ENCODE measurements at places on chromosomes 4 and X.

DNA sequence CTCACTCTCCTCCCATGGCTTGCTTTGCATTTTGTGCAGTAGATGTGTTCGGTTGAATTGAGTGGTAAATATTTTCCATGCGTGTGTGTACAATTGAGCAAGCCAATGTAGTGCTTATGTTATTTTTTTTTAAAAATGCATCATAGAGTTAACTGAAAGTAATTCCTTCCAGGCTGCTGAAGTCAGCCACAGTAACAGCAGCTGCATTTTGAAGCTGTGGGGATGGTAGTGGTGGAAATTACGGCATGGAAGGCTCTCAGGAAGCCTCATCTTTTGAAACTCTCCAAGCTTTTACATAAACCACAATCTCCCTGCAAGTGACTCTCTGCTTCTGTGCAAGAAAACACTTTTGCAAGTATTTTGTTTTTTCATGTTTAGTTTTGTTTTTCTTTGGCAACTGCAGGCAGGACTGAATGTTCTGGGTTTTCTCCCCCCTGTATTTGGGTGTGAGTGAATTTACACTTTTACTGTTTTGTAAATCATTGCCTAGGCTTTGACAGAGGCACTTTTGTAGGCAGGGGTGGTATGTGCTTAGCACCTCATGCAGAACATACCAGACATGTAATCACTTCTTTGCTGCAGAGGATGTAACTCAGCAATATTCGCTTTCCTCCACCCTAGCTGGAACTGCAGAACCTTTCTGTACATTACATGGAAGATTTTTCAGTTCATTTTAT is 56.2 kb downstream of the LRRC66 start:
- no peak for DNase-seq

- no peak for DNase-seq
Measured at GRCh38 chr4:40446839-40447238, 111.7 kb downstream of the CHRNA9 start.

GRCh38 chrX:121851033-121851432 is 803.6 kb downstream of the GLUD2 start:
- DNase-seq, result no peak

GRCh38 chr4:177108708-177109107 is 201.0 kb upstream of the NEIL3 start:
- DNase-seq, result no peak

DNA sequence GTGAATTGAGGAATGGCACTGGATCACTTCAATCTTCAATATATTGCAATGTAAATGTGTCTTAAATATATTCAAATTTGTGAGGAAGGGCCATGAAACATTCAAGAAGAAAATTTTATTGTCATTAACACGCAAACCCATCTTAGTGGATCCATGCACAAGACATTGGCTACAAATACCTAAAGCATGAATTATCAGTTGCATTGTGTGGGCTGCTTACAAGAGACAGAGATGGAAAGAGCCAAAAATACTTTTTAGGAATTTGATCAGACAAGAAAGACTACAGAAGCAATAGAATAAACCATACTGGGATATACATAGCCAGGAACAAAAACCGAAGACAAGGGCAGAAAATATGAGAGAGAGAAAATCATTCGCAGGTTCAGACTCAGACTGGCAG is 616.2 kb upstream of the GRIA3 start:
- no peak for DNase-seq

- no peak for DNase-seq
Measured at GRCh38 chrX:118058924-118059323, 57.7 kb downstream of the KLHL13 start.

GRCh38 chrX:69387567-69388487 is 116.3 kb upstream of the NALF2 start:
- peak; percentile 6 for DNase-seq

- peak; percentile 47 for DNase-seq
Measured at GRCh38 chrX:137031517-137032340, 2.1 kb downstream of the GPR101 start.

DNA sequence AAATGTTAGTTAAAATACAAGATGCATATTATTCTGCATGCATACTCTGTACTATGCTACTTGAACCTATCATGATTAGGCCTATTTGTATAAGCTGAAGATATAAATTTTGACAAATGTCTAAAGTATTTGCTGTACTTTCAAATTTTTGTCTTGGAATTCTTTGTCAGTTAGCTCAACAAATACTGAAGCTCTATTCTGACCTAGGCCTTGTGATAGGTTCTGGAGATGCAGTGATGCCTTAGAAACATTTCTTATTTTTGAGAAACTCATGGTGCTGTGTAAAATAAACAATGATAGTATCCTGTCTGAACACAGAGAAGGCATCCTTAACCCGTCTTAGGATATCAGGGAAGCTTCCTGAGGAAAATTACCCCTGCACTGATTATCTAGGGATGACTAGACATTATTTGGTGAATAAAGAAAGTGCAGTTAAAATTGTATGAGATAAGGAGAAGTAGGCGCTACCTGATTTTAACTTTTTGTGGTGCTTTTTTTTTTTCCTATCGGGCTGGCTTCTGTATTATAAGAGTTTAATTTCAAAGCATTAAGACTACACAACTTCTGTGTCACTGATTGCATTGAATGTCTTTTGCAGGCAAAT is 43.4 kb downstream of the MOB1B start:
- no peak for DNase-seq

DNA sequence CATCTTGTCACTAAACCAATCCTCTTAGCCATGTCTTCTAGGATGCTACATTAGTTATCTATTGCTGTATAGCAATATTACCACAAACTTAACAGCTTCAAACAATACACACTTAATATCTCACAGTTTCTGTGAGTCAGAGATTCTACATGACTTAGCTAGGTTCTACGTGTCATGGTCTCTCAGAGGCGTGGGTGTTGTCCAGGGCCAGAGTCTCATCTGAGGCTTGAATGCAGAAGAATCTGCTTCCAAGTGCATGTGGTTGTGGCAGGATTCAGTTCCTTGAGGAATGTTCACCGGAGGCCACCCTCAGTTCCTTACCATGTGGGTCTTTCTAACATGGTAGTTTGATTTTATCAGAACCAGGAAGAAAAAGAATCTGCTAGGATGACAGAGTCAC is 26.4 kb downstream of the PPP1R2C start:
- DNase-seq, result no peak

DNA sequence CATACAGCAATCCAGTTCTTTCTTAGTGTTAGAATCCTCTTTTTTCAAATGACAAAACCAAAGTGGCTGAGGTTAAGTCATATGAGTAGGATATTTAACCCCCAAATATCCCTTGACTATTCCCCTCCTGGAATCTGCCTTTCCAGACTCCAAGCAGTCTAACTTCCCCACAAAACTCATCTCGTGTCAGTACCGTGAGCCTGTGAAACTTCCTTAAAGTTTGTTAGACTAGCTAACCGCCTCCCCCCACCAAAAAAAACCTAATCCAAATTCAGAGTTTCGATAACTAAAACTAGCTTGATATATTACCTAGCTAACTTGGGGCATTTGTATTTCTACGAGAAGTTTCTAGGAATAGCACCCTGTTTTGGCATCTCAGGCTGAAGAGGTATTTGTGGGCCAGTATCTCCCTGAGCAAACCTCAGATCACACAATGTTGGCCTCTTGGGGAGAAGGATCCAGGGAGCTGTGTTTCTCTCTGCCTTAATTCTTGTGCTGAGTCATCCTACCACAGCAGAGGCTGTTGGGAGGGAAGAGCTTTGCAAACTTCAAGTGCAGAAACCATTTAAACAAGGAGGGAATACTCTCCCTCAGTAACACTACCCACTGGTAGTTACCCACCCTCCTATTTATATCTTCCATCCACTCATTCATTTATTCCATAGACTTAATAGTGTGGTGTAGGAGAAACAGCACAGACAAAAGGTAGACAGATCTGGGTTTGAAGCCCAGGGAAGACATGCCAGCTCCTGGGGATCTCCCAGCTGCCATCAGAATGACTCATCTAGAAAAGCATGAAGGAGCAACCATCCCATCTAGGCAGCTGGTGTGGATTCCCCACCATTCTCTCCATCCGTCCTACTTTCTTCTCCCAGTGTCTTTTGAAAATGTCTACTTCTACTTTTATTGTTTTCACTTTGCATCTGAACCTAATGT is 39.3 kb upstream of the TXK start:
- no peak for DNase-seq

DNA sequence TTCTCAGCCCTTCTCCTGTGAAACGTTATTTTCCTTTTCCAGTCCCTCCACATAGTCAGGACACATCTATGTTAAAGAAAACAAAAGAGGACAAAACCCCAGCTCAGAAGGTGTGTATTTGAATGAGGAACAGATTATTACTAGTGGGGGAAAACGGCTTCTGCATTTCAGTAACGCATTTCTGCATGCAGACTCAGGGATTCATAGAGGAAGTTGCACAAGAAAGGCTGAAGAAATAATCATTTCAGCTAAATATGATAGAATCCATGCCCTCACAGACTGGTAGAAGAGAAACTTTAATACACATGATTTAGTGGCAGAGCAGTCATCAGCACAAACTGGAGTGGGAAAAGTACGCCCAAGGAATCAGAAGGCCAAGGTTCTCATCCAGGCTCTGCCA is 270.8 kb upstream of the FGF13 start:
- DNase-seq, result no peak

DNA sequence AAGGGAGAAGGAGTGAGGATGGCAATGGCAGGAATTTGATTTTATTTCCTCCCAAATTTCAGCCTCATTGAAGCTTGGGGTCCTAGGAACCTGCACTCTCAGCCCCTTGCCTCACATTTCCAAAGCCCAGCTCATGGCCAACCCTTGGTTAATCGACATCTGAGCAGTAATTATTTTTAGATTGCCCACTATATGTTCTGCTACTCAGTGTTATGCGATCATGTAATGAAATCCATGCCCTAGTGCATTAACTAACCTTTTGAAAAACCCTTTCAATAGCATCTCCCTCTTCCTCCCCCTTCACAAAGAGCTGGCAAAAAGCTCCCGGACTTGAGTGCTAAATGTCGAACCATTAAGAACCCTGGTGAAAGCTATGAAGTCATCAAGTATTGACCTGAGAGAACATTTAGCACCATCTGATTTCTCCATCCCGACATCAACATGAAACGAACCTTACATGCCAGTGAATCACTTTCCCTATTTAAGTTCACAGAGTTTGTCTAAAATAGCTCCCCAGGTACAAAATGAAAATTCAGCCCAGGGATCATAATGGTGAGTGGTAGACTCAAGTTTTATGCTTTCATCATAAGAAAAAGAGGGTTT is 59.2 kb upstream of the RPS6KA3 start:
- no peak for DNase-seq

- DNase-seq, result no peak
Measured at GRCh38 chr4:59195839-59196238, 2004.3 kb upstream of the ADGRL3 start.

DNA sequence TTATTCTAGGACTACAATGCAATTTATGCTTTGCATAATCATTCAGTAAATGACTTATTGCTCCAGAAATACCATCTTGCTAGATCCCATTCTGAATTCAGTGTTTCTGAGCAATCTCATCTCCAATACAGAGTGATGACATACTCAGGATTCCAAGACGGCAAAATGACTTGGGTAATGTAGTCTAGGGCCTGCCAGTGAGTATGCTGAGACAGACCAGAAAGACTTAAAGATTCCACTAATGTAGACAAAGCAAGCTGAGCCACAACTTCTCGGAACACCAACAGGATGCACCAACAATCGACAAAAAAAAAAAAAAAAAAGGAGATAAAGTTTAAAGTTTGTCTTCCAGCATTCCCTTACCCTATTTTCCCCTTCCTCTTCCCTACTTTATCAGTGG is 919 bp upstream of the SEC24B start:
- DNase-seq, result no peak

DNA sequence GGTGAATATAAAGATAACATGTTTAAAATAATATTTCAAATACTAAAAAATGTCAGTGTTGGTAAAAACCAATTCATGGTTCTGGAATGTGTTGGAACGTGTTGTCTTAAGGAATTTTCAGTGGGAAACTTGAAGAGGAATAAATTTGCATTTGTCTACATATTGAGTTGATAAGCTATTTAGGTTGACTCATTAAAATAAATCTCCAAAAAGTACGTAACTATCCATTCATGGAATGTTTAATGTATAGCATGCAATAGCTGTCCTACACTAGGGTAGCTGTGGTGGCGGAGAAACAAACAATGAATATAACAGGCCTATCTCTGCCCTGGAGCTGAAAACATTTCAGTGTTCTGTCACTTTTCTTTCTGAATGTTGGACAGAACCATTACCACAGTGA is 20.3 kb downstream of the SHISA3 start:
- DNase-seq, result no peak

DNA sequence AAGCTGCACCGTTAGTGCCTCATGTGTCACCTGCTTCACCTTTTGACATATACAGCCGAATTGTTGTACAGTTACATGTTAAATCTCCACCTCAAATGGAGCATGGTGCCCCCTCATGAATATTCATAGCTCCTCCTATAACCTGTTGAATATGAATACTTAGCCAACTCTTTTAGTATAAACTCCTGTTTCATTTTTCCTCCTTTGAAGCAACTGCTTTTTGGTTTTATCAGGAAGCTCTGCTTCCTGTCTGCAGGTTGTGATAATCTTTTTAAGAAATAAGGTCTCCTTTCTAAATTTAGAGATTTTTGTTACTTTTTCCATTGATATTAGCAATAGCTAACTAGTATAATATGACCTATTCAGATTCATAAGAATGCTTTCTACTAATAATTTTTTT is 1429.2 kb upstream of the AGA start:
- DNase-seq, result no peak

GRCh38 chr4:73311428-73311827 is 52.8 kb upstream of the ANKRD17 start:
- peak; percentile 12 for DNase-seq

DNA sequence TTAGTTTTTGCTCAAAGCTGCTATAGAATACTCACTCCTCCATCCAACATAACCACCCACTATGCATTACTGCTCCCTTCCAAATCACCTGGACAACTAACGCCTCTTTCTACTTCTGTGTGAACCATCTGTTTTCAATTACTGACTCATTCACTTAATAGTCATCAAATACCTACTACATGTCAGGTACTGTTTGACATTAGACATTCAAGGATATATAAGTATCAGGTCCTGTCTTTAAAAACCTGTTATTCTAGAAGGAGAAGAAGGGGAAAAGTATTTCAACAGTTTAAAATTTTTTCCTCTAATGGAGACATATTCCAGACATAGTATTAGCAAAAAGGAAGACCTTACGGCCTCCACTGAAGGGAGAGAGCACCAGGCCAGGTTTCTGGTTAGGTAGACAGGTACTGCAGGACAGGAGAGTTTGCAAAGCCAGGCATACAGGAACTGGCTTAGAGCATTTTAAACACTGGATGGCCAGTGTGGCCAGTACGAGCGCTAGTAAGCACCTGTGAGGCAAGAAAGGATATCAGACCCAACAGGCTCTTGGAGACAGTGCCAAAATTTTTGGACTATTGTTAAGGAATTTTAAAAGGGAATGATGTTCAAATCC is 39.0 kb downstream of the SH3RF1 start:
- DNase-seq, result no peak

Data from CD4-positive, alpha-beta T cell treated with Interleukin-12 subunit alpha and Interleukin-12 subunit beta, for 1 hour (primary cell).